ENCODE measurements at places on chromosomes 1 and 21.

- DNase-seq, result no peak
Observed at GRCh38 chr1:31072304-31072746, 6.8 kb upstream of the PUM1 start.

- DNase-seq, result no peak
Observed at GRCh38 chr1:165900576-165901380, 73.4 kb downstream of the UCK2 start.

DNA sequence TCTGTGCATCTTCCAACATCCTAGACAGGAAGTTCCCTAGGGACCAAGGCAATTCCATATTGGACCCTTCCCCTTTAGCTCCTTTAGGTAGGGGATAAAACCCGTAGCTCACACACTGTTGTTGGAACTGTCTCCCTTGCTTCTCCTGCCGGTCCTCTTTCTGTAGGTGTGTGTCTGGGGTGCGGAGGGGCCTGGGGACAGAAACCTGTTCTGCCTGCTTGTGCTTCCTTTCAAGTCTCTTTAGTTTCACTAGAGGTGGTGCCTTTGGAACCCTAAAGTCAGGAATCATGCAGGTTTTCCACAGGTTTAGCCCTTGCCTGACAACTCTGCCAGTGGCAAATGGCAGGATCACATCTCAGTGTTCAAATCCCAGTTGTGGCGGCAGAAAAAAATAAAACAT is 74.6 kb upstream of the PTGFRN start:
- no peak for DNase-seq

GRCh38 chr1:12594966-12595756 is 22.8 kb downstream of the DHRS3 start:
- no peak for DNase-seq

DNA sequence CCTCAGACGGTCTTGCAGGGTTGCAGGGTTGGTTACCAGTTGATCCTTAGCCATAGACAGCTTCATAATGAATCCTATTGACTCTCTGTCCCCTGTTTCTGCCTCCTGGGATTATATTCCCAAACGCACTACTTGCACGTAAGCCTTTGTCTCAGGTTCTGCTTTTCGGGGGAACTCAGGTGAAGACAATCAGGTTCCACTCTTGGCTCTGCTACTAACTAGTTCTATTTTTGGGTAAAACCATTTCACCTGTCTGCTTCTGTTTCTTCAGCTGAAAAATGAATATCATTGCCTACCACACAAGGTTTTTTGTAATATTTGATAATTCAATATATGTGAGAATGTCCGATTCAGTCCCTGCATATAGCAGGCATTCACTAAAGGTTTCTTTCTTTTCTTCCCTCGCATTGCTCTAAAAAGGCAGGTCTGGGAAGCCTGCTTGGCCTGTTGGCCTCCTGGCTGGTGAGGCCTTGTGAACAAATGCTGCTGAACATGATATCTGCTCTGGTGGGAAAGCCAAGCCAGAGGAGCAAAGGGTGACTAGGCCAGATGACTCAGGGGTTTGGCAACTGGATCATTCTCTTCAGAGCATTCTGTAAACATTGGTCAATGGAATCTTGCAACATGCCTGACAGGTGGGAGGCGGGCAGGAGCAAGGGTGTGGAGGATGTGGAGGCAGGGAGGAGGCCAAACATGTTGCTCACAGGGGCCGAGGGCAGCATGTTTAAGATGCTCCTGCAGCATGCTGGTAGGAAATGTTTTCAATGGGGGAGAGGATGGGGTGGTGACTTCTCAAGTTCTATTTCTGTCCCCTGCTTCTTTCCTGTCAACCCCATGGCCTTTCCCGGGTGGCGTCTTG is 23.8 kb downstream of the IER5 start:
- no peak for DNase-seq

- no peak for DNase-seq
Observed at GRCh38 chr21:31880816-31881215, 8.0 kb downstream of the HUNK start.

DNA sequence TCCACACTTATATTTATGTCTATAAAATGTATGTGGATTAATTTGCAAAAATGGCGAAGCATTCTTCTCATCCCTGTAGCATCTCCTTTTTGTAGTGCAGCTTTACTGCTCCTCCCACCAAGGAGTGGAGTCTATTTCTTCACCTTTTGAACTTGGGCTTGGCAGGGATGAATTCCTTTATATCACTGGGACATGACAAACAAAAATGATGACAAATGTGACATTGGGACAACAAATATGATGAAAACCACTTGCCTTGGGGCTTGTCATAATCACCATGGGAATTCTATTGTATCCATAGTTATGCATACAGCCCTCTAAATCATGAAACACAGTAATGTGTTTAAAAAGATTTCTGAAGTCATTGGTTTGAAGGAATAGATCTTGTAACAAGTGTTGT is 155.0 kb downstream of the TNFSF18 start:
- no peak for DNase-seq

DNA sequence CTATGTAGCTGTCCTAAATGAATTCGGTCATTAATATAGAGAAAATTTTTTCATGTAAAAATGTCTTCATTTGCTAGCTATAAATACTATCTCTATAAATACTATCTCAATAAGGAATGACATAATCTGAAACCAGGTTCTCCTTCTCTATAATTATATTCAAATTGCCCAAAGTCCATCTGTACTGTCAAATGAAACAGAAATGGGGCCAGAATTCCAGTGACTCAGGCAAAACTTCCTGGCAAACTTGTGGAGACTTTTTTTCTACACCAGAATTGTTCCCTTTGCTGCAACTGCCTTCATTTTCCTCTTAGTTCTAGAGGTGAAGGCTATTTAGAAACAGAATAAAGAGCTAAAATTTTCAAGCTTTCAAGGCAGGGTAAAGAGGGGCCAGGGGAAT is 152.5 kb downstream of the KCNH1 start:
- DNase-seq, result no peak

DNA sequence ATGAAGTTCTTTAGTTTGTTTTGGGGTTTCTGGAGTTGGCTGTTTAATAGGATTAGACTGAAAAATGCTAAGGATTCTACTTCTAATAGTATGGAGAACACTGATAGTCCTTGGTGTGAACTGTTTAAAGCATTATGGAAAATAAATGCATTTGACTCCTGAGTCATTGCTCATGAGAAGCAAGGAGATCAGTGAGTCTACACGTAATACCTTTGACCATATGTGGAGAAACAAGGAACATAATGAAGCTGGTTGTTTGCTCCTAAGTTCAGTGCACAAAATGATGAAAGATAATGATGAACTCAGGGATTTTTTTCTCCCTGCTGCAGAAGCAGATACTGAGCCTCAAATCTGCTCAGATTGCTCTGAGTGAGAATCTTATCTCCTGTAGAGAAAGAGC is 158.9 kb upstream of the COL11A1 start:
- DNase-seq, result no peak

GRCh38 chr1:245863566-245864184 is 643.4 kb downstream of the SMYD3 start:
- DNase-seq, result no peak

GRCh38 chr1:219476116-219476515 is 136.8 kb downstream of the ZC3H11B start:
- DNase-seq, result no peak

DNA sequence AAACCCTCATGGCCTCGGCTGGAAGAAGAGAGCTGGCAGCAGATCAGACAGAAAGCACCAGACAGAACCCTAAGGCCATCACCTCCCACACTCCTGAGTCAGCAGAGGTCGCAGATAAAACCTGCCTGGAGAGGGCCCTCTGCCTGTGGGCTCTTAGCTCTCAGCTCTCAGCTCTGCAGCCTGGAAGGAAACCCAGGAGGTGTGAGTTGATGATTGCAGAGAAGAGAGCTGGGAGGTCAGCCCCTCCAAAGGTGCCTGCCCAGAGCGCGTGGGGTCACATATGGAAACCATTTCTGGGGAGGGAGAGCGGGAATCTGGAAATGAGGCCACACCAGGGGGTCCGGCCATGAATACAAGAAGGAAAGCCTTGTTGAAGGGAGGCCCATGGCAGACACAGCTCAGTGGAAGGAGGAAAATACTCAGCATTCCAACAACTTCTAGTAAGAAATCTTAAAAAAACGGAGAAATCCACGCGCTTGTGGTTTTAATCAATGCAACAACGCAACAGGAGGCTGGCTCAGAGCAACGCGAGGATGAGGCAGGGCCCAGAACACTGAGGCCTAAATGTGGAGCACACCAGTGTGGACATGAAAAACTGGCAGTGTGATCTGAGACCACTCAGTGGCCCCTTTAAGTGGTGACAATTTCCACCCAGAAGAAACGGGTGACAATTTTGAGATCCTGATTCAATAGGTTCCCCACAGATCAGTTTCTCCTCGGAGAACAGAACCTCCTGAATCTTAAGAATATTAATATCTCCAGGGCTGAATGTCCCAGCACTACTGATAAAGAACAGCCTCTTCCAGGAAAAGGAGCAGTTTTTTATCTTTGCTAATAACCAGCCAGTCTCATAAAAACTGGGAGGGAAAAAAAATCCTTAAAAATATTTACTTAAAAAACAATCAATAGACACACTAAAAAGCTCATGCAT is 45.7 kb downstream of the PSMG1 start:
- no peak for DNase-seq

DNA sequence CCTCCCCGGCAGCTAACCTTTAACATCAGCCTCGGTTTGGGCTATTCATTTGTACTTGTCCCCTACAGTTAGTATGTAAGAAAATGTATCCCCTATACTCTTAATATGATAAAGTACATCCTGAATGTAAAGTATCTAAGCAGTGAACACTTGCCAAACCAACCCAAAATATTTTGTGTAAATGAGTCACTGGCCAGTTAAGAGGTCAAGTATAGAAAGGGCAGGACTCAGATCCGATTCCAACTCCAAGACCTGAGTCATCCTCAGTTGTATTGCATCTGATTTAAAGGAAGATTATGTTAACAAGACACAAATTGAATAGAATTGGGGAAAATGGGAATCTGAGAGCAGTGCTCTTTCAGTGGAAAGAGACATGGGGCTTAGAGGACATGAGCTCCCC is 84.4 kb downstream of the CD58 start:
- DNase-seq, result no peak

DNA sequence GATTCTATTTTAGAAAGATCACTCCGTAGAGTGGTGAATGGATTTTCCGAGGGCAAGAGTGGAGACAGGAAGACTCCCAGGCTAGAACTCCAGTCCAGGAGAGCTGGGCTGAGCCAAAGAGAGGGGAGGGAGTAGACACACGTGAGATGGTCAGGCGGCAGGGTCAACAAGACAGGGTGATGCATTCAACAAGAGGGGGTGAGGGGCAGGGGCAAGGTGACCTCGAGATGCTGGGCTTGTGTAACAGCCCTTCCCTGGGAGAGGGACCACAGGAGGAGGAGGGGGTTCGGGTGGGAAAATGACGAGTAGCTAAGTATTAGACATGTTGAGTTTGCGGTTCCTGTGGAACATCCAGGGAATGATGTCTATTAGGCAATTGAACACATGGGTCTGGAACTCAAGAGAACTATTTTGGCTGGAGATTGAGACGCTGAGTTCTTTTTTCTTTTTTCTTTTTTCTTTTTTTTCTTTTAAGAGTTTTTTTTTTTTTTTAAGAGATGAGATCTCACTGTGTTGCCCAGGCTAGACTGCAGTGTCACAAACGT is 13.3 kb downstream of the RSPO1 start:
- no peak for DNase-seq

GRCh38 chr1:196399713-196400112 is 208.5 kb downstream of the KCNT2 start:
- no peak for DNase-seq

GRCh38 chr21:25878344-25878743 is 143.6 kb downstream of the GABPA start:
- no peak for DNase-seq

- DNase-seq, result no peak
Observed at GRCh38 chr1:117928881-117929342, 509 bp downstream of the GDAP2 start.

DNA sequence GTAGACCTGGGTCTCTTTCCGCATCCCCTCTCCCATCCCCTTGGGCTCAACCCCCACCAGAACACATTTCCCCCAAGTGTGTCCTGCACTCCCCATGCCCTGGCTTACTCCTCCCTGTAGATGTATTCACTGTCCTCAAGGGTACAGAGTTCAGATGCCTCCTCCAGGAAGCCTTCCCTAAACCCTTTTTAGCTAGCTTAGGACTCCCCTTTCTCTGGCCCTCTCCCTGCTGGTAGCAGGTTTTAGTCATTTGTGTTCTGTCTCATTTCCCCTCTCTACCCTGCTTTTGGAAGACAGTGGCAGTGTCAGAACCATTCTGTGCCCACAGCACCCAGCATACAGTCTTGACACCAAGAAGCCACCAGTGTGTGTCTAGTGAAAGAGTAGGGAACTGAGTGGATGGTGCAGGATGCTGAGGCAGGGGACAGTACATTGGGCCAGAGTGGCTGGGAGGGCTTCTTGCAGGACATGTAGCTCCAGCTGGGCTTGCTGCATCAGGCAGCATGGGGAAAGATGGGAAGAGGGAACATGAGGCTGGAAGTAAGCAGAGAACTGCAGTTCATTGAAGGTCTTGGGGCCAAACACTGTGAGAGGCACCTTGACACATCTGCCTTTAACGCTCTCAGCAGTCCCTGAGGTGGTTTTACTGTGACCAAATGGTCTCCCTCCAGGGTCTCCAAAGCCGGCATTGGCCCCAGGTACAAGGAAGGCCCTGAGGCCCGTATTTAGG is 2.5 kb downstream of the FOXO6 start:
- DNase-seq, result no peak

DNA sequence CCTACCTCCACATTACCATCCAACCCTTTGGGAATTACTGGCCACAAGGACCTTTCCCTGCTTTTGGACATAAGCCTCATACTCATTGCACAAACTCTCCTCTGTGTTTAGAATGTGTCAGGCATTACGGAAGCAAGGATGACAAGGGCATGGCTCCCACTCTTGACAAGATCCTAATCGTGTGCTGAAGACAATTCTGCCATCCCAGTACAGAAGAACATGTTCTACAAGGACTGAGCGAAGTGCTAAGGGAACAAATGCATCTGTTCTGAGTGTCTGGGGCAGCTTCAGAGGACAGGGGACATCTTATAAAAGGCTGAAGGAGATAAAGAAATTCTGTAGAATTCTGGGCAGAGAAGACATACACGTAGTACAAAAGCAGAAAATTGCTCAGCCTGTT is 378.5 kb upstream of the CAMK1G start:
- no peak for DNase-seq

DNA sequence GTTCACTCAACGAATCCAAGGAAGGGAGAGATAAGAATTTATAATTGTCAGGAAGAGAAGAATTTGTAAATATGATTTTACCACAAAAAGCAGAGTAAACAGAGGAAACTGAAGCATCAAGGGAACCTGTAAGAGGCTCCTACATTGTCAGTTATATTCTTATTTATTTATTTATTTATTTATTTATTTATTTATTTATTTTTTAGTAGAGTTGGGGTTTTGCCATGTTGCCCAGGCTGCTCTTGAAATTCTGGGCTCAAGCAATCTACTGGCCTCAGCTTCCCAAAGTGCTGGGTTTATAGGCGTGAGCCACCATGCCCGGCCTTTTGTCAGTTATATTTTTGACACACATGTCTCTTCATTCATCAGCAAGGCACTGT is 47.1 kb downstream of the FCRL3 start:
- DNase-seq, result no peak

DNA sequence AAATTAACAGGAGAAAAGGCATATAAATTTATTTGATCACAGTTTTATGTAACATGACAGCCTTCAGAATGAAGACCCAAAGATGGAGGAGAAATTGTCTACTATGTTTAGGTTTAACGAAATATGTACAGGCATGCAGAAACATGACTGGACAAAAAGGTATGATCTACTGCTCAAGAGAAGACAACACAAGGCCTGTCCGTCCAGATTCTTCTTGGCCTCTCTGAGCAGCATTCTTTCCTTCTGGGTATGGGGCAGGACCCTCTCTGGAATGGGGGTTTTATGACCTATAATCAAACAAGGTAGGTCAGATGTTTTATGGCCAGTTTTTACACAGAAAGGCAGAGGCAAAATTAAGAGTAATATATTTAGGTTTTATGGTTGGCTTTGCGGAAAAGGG is 13.5 kb upstream of the SYNJ1 start:
- no peak for DNase-seq

All from cerebellar nuclear complex (tissue), 1 donor.